ENCODE measurements at places on chromosomes 1 and 21. TPM values are rescaled to one million over a fixed set of nuclear protein-coding genes. Genes with fewer than 3 reads are reported as not detected.
A peak's percentile ranks its signal among the peaks of the same experiment; 100 is the strongest.

- DNase-seq: no peak
Observed at GRCh38 chr1:159965263-159965662, 11.2 kb upstream of the SLAMF9 start.

DNA sequence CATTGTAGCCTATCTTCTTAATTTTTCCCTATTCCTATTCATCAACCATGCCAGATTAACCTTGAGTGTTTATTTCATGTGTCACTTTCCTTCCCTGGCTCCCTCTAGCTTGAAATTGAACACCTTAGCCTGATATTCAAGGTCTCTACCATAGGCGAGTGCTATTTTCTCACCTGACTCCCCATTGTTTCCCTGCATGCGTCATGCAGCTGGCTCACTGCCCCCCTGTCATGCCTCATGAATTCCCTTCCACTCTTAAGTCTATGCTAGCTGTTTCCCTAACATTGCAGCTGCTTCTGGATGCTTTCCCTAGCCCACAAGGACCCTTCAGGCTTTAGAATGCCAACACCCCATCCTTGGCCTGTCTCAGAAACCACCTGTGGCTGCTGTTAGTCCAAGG, 56.7 kb upstream of the CD1D start:
- DNase-seq: no peak

DNA sequence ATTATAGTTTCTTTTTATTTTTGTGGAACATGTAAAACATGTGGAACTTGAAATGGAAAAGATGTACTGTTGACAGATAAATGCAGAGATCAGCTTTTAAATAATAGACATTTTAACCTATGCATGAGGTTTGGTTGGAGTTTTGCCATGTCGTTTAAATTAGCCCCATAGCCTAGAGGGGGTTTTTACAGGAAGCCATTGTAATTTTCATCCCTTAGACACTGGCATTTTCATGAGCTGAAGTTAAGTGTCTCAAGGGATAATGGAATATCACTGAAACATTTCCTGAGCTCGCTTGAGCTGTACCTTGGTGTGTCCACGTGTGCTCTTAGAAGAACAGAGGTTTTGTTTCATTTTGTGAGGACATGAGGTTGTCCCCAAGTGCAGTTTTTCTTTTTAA, 54.2 kb downstream of the HMCN1 start:
- DNase-seq: no peak

GRCh38 chr1:66671455-66671854, 80.8 kb upstream of the DYNLT5 start:
- no peak for DNase-seq

- no peak for DNase-seq
Observed at GRCh38 chr1:62391369-62391971, 45.4 kb upstream of the USP1 start.

DNA sequence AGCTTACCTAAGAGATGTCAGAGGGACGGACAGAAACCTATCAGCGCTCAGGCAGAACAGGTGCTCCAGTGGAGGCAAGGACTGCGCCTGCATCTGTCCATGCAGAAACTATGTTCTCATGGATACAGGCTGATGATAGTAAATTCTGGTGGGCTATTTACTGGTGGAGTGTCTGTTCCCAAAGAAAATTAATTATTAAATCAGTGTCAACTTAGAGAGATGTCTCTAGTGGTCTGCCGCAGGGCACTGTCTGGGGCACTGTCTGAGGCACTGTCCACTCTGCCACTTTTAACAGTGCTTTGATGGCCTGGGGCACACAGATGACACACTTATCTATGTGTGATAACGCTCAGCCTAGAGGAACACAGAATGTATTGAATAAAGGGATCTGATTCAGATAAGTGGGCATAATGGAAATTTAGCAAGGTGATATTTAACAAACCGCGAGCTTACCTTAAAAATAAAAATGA, 148.1 kb downstream of the RGS7 start:
- no peak for DNase-seq

GRCh38 chr1:91901231-91901630, 15.3 kb upstream of the TGFBR3 start:
- no peak for DNase-seq

GRCh38 chr21:21750124-21750825, 752.1 kb downstream of the NCAM2 start:
- DNase-seq: no peak

GRCh38 chr1:180927841-180928240, 15.1 kb downstream of the KIAA1614 start:
- no peak for DNase-seq

- DNase-seq: no peak
Observed at GRCh38 chr21:33394260-33394659, 9.0 kb upstream of the IFNGR2 start.

- no peak for DNase-seq
Observed at GRCh38 chr1:164764333-164764732, 205.3 kb downstream of the PBX1 start.

- DNase-seq: no peak
Observed at GRCh38 chr1:10106756-10107475, 74.2 kb downstream of the UBE4B start.

GRCh38 chr21:33293811-33294216, 27.6 kb downstream of the IL10RB start:
- DNase-seq: no peak

- no peak for DNase-seq
Observed at GRCh38 chr1:3795453-3796214, 664 bp downstream of the LRRC47 start.

DNA sequence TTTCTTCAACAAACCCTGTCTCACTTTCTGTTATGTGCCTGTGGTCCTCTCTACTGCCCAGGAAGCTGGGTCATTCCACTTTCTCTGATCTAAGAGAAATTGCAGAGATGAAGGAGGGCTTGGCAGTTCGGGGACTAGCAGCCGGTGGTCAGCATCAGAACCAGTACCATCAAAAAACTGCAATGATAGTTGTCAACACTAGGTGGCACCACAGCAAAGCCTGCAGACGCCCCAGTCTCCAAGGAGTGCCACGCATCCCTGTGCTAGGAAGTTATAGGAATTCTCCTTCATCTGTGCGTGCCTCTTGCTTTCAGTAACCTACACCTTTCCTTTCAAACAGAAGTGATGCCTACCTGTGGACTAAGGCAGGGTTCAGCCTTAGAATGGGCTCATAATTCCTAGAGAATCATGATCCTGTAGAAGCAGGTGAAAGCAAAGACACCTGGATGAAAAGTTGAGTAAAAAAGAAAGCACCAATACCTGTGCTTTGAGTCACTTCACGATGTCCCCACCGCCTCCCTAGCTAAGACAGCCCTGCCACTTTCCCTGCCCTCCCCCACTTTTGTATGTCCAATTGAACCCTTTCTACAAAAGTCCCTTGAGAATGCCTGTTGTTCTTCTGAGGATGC, 129.2 kb downstream of the ADAMTS1 start:
- peak; percentile 22 for DNase-seq

- DNase-seq: no peak
Observed at GRCh38 chr1:215606564-215607168, 39.6 kb downstream of the KCTD3 start.

- no peak for DNase-seq
Observed at GRCh38 chr1:25666460-25666859, 49.9 kb downstream of the MAN1C1 start.

DNA sequence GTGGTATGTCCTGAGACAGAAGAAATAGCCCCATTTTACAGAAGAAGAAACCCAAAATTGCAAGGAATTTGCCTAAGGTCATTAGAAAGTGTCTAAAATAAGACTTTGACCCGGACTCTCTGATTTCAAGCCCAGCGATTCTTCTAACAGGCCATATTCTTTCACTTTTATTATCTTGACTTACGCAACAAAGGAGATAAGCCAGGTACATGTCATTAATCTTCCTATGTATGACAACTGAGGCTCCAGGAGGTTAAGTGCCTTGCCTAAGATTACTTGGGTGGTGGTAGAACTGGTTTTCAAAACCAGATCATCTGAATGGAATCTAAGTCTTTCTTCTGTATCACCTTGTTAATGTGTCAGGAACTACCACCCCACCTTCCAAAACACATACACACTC, 124.3 kb downstream of the PBX1 start:
- DNase-seq: no peak

The LCE3D gene
- total RNA-seq: not detected

The S100PBP gene
- total RNA-seq: 21.2 TPM

The MFSD2A gene
- 6.4 TPM for total RNA-seq

The ELAPOR1 gene
- total RNA-seq: 6.8 TPM

The SLAMF8 gene
- total RNA-seq: 0.47 TPM

The NBPF4 gene
- total RNA-seq: not detected

The AADACL3 gene
- total RNA-seq: not detected

The EVA1B gene
- total RNA-seq: 1.2 TPM

The CD2 gene
- total RNA-seq: 102 TPM

The SELL gene
- 79.5 TPM for total RNA-seq

The PTGFR gene
- not detected for total RNA-seq

The SPOCD1 gene
- not detected for total RNA-seq
